ENCODE measurements at places on chromosomes 4 and X.

DNA sequence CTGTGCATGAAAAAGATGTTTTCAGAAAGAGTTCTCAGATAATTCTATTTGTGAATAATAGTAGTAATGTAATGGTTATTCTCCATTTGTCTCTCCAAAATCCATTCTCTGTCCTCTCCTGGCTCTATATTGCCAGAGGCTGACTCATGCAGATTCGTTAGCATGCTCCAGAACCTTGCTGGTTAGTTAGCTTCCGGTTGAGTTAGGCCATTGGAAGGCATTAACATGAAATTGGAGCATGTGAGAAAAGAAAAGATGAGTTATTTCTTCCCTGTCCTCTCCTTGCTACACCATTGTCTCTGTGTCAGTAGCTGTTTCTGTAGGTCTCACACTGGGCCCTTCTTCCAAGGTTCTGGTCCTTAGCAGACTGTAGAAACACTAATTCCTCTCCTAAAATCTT, 23.5 kb upstream of the PRDM8 start:
- DNase-seq = no peak

DNA sequence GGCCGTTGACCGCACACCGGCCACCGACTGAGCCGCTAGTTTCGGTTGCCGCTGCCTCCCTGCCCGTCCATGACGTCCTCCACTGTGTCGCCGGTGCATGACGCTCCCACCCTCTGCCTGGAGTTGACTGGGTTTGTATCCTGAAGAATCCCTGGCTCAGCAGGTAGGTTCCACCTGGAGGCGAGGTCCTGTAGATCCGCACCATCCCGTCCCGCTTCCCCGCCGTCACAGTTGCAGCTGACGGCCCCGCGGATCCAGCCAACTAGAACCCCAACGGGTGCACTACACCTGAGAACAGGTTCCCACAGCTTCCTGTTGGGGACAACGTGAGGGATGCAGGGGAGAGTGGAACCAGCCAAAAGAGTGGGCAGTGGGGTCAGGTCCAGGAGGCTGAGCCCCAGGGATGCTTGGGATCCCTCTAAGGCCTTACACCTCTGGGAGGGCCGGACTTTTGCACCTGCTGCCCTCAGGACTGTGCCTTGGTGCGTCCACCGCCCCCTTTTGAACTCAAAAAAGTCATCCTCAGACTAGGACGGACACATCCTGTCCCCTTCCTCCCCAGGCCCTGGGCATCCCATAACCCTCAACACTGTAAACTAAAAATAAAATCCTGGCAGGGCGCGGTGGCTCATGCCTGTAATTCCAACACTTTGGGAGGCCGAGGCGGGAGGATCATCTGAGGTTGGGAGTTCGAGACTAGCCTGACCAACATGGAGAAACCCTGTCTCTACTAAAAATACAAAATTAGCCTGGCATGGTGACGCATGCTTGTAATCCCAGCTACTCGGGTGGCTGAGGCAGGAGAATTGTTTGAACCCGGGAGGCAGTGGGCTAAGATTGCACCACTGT, 1.1 kb upstream of the SLBP start:
- peak; percentile 35 for DNase-seq

DNA sequence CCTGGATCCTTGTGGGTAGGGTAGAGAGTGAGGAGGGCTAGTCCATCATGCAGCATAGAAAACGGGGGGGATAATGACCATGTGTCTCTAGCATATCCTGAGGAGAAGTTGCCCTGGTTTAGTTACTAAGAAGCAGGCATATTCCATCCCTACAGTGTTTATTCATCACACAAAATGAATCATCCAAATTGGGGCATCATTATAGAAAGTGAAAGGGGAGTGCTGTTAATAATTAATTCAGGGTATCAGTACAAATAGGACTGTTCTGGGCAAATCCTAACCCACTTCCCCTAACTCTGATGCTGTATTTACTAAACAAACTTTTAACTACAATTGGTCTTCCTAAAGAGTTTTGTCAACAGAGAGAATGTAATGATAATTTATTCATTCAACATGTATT, 281.1 kb upstream of the ARX start:
- DNase-seq = no peak

- no peak for DNase-seq
Measured at GRCh38 chr4:99389606-99390005, 37.1 kb upstream of the ADH1C start.

- no peak for DNase-seq
Measured at GRCh38 chrX:133685822-133686221, 270.5 kb upstream of the GPC4 start.
